ENCODE measurements at places on chromosomes 3 and 15. TPM values are rescaled to one million over a fixed set of nuclear protein-coding genes. Genes with fewer than 3 reads are reported as not detected.
A peak's percentile ranks its signal among the peaks of the same experiment; 100 is the strongest.

- no peak for DNase-seq
Observed at GRCh38 chr3:184184546-184185230, 1.3 kb upstream of the ABCF3 start.

DNA sequence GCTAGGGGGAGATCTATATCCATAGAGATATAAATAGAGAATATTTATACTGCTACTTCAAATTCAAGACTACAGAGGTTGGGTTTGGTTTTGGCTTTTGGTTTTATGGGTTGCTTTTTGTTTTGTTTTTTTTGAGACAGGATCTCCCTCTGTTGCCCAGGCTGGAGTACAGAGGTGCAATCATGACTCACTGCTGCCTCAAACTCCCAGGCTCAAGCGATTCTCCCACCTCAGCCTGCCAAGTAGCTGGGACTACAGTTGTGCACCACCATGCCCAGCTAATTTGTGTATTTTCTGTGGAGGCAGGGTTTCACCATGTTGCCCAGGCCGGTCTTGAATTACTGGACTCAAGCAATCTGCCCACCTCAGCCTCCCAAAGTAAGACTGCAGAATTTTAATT lies 3.9 kb upstream of the UBL7 start:
- no peak for DNase-seq

The AAGAB gene
- total RNA-seq: 68.1 TPM

GRCh38 chr15:81400640-81401236 lies 26.7 kb upstream of the TMC3 start:
- DNase-seq: peak; percentile 33

- DNase-seq: no peak
Observed at GRCh38 chr15:39573844-39574243, 7.0 kb upstream of the THBS1 start.

The SLC4A7 gene
- 39.0 TPM for total RNA-seq

DNA sequence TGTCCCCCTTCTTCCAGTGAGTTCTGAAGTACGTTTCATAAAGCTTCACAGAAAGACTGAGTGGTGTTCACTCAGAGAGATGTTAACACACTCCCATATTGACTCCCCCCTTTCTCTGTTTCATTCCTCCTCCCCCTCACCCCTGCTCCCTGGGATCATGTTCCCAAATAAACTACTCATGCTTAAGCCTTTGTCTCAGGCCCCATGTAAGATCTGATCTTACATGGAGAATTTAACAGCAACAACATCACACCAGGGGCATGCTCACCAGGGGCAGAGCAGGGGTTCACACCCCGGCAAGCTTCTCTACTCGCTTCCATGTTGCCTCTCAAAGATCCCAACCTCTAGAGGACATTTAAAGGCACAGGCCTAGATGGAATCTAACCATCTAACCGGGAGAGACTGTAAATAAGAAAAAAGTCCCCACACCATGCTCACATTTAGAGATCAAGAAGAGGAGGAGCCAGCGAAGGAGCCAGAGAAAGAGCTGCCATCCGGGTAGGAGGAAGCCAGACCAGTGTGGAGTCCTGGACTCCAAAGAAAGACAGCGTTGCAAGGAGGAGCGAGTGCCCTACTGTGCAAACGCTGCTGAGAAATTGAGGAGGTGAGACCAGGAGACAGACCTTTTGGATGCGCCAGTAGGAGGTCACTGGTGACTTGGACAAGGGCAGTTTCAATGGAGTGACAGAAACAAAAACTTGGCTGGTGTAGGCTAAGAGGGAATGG lies 21.4 kb upstream of the SRP14 start:
- no peak for DNase-seq

GRCh38 chr15:85541744-85542143 lies 161.3 kb downstream of the AKAP13 start:
- no peak for DNase-seq

The CIDEC gene
- total RNA-seq: 0.71 TPM

- no peak for DNase-seq
Observed at GRCh38 chr3:105397974-105398373, 31.3 kb downstream of the ALCAM start.

- peak; percentile 7 for DNase-seq
Observed at GRCh38 chr3:179067839-179068238, 3.8 kb downstream of the ZMAT3 start.

The PTX3 gene
- total RNA-seq: 1.8 TPM

- no peak for DNase-seq
Observed at GRCh38 chr15:90819390-90819789, 49.0 kb upstream of the FURIN start.

The SENP5 gene
- 34.0 TPM for total RNA-seq

The LRRC34 gene
- not detected for total RNA-seq

- DNase-seq: no peak
Observed at GRCh38 chr3:183553334-183554026, 2.0 kb downstream of the KLHL6 start.

GRCh38 chr15:28105224-28105791 lies 6.2 kb upstream of the OCA2 start:
- no peak for DNase-seq

- no peak for DNase-seq
Observed at GRCh38 chr15:72515591-72516389, 41.7 kb downstream of the ARIH1 start.

DNA sequence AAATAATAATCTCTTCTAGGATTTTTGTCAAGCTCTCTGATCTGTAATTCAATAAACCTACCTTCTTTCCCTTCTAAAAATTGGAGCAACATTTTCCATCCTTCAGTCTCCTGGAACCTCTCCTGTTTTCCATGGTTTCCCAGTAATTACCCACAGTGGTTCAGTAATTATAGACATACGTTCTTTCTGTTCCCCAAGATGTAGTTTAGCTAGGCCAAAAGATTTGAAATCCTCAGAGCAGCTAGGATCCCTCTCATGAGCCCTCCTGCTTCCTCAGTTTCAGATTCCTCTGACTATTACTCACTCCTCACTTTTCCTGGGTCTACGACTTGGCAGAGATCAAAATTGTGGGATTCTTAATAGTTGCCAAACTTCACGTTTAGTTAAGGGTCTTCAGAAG lies 76.9 kb upstream of the IGSF10 start:
- no peak for DNase-seq

GRCh38 chr3:39781632-39782031 lies 27.8 kb upstream of the MYRIP start:
- DNase-seq: no peak

DNA sequence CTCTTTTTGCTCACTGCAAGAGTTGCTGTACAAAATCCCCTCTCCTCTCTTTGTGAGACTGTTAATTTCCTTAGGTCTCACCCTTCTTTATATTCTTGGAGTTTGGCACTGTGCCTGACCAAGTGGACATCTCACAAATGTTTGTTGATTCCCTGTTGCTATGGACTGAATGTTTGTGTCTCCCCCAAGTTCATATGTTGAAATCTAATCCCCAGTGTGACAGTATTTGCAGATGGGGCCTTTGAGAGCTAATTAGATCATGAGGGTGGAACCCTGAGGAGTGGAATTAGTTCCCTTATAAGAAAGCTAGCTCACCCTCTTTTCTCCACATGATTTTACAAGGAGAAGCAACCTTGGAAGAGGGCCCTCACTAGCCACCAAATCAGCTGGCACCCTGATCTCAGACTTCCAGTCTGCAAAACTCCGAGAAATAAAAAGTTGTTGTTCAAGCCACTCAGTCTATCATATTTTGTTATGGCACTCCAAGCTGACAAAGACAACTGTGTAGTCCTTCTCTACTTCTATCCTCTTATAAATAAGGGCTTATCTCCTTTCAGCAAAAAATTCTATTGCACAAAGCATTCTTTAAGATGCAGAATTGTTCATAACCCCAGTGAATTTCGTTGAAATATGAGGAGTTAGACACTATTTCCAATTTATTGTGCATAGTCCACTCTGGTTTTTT lies 65.5 kb upstream of the NPHP3 start:
- DNase-seq: no peak

GRCh38 chr15:49848807-49849206 lies 228.0 kb downstream of the DTWD1 start:
- no peak for DNase-seq

The TMEM115 gene
- 29.3 TPM for total RNA-seq

- no peak for DNase-seq
Observed at GRCh38 chr15:72179950-72180581, 17.5 kb downstream of the GRAMD2A start.

- DNase-seq: no peak
Observed at GRCh38 chr3:116001151-116001621, 377.9 kb downstream of the GAP43 start.

- no peak for DNase-seq
Observed at GRCh38 chr15:92812271-92812670, 87.9 kb upstream of the CHD2 start.

The TMOD2 gene
- total RNA-seq: 1.0 TPM

The ADAMTS17 gene
- total RNA-seq: 3.5 TPM

The ARNT2 gene
- 3.6 TPM for total RNA-seq

DNA sequence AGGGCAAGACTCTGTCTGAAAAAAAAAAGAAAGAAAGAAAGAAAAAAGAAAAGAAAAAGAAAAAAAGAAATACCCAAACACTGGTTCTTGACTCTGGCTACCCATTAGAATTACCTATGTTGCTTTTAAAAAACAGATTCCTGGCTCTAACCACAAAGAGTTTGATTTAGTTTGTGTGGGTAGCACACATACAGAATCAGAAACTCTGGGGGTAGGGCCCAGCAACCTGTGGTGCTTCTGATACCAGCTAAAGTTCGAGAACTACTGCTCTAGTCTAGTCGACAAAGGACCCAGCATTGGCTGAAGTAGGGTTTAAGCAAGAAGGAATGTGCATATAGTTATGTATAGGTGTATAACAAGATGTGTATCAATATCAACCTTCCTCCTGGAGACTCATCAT lies 392.7 kb downstream of the EFHB start:
- DNase-seq: no peak

GRCh38 chr3:172370419-172370818 lies 77.8 kb downstream of the GHSR start:
- no peak for DNase-seq

GRCh38 chr15:49301562-49301961 lies 121.5 kb upstream of the FGF7 start:
- no peak for DNase-seq

- no peak for DNase-seq
Observed at GRCh38 chr3:183532620-183533411, 22.7 kb downstream of the KLHL6 start.

The ADAMTSL3 gene
- 1.1 TPM for total RNA-seq

DNA sequence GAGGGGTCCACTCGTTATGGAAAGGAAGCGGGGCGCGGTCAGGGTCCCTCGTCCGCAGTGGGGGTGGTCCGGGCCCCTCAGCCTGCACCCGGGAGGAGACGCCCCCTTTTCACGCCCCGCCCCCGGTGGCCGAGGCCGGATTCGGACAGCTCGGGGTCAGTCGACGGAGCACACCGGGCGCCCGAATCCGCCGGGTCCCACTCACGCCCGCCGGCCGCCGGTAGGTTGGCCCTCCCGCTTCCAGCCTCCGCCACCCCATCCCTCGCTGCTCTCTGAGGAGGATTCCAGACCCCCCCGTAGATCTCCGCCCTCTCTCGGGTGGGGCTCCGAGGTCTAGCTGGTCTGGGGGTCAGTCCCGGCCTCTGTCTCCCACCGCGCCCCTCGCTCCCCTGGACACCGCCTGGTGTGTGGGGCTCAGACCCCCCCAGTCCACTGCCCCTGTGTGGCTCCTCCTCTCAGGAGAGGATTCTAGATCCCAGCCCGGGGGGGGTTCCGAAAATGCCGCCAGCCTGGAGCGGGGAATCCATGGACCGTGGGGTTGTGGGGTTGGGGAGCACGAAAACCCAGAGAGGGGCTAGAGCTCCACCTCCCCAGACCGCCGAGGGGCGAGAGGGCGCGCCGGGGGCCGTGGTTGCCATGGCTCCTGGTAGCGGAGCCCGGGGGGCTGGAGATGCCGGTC lies 725 bp downstream of the CHL1 start:
- DNase-seq: peak; percentile 30

- no peak for DNase-seq
Observed at GRCh38 chr15:60708684-60709083, 229.7 kb upstream of the ICE2 start.

- no peak for DNase-seq
Observed at GRCh38 chr3:60388731-60389130, 862.5 kb downstream of the FHIT start.

- no peak for DNase-seq
Observed at GRCh38 chr3:183339461-183340086, 86.5 kb downstream of the B3GNT5 start.

DNA sequence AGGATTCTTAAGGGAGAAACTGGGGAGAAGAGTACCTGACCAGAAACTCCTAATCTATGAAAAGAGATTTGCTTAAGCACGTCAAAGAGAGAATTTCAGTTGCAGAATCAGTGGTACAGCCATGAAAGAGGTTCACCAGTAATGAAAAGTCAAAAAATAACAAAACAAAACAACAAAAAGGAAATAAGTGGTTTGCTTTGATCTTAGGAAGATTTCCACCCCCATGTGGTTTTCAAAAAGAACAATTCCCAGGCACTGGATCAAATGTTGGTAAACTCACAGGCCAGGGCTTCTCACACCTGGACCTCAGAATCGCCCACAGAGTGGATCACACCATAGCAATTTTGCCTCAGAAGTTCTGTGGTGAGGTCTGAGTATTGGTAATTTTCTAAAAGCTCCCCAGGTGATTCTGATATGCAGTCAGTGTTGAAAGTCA lies 67.5 kb downstream of the TMEM39A start:
- DNase-seq: no peak

- no peak for DNase-seq
Observed at GRCh38 chr3:97949110-97949485, 23.1 kb downstream of the RIOX2 start.

- DNase-seq: no peak
Observed at GRCh38 chr15:42143356-42143755, 13.1 kb downstream of the PLA2G4F start.

DNA sequence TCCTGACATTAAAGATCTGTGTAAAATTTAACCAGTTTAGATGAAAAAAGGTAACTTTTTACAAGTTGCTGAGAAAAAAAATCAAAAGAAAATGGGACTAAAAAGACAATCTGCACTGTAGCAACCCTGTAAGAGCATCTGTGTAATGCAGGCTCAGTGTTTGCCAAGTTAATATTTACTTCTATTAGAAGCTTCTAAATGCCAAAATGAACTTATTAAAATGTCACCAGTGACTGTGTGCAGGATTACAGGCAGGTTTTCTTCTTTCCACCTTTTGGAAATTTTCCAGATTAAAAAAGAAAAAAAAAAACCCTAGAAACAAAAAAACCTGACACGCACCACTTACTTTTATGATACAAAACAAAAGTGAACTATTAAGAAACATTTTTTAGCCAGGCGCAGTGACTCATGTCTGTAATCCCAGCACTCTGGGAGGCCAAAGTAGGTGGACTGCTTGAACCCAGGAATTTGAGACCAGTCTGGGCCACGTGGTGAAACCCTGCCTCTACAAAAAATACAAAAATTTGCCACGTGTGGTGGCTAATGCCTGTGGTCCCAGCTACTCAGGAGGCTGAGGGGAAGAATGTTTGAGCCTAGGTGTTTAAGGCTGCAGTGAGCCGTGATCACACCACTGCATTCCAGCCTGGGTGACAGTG lies 87.2 kb downstream of the TJP1 start:
- DNase-seq: no peak

DNA sequence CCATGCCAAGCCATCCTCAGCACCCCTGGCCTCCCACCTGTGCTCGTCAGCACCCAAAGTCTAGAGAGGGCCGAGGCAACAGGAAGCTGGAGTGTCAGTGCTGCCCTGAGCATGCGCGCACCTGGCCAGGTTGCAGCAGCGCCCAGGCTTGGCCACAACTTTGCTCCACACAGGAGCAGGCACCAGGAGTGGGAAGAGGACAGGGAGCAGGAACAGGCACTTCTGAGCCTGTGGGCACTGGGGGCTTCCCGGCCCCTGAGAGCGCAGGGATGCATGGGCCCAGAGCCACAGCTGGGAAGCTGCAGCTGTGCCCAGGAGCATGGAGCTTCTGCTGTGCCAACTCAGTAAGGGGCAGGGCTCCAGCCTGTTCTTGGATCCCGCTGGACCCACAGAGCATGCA lies 471.5 kb upstream of the WNT5A start:
- no peak for DNase-seq

- DNase-seq: no peak
Observed at GRCh38 chr3:124691599-124691998, 38.7 kb upstream of the UMPS start.

All from Calu3 (cell line).